Right cardiac atrium (tissue), 5 donors: ENCODE measurements at places on chromosomes 2 and 18. TPM values are rescaled to one million over a fixed set of nuclear protein-coding genes. Genes with fewer than 3 reads are reported as not detected.

The TOGARAM2 gene
- 17.4 TPM for polyA plus RNA-seq

The VIL1 gene
- 0.11 TPM for polyA plus RNA-seq

The PARD3B gene
- polyA plus RNA-seq, result 3.0 TPM

The NRBP1 gene
- 37.7 TPM for polyA plus RNA-seq

The ZEB2 gene
- polyA plus RNA-seq, result 40.2 TPM

The CCDC178 gene
- 0.41 TPM for polyA plus RNA-seq

The RUFY4 gene
- polyA plus RNA-seq, result not detected

The ALPP gene
- polyA plus RNA-seq, result not detected

The USP37 gene
- 1.7 TPM for polyA plus RNA-seq

The CRYBA2 gene
- not detected for polyA plus RNA-seq

The RTP5 gene
- polyA plus RNA-seq, result 0.05 TPM

The SERPINB11 gene
- polyA plus RNA-seq, result not detected

The IFIH1 gene
- polyA plus RNA-seq, result 6.6 TPM

The AQP4 gene
- polyA plus RNA-seq, result 5.1 TPM

The TUBA3E gene
- polyA plus RNA-seq, result 28.8 TPM

The C1GALT1C1L gene
- polyA plus RNA-seq, result 3.5 TPM

The RGPD3 gene
- 0.11 TPM for polyA plus RNA-seq

The SERPINB10 gene
- polyA plus RNA-seq, result not detected

The CD226 gene
- 0.11 TPM for polyA plus RNA-seq

The ZSWIM2 gene
- not detected for polyA plus RNA-seq
